ENCODE measurements at places on chromosomes 3 and 15. TPM values are rescaled to one million over a fixed set of nuclear protein-coding genes. Genes with fewer than 3 reads are reported as not detected.

GUCA1C gene
- not detected for total RNA-seq

EIF2A gene
- 104 TPM for total RNA-seq

AADACL2 gene
- not detected for total RNA-seq

ADCY5 gene
- total RNA-seq = 0.13 TPM

NKTR gene
- 43.9 TPM for total RNA-seq

BUB1B gene
- total RNA-seq = 2.9 TPM

PRKCI gene
- 54.9 TPM for total RNA-seq

SLC38A3 gene
- not detected for total RNA-seq

TNNC1 gene
- total RNA-seq = 0.23 TPM

SKOR1 gene
- 0.17 TPM for total RNA-seq

GADL1 gene
- not detected for total RNA-seq

CCR9 gene
- total RNA-seq = not detected

DPPA2 gene
- total RNA-seq = not detected

CD276 gene
- total RNA-seq = 230 TPM

SAMMSON gene
- total RNA-seq = not detected

IL17RE gene
- 0.89 TPM for total RNA-seq

MYO5A gene
- total RNA-seq = 53.4 TPM

Measured in smooth muscle cell of the pulmonary artery (primary cell).